NCI-H510A treated with DMSO at 0.1 percent for 48 hours (cell line): ENCODE measurements at places on chromosomes 7 and 10.

GRCh38 chr10:80491251-80492102, 37.4 kb downstream of the TSPAN14 start:
- DNase-seq = no peak

GRCh38 chr7:38186593-38187314, 8.7 kb downstream of the STARD3NL start:
- DNase-seq = no peak

- no peak for DNase-seq
These were observed 82.3 kb downstream of the NXPH1 start for GRCh38 chr7:8515640-8516185.

GRCh38 chr7:17472939-17473338, 174.5 kb downstream of the AHR start:
- DNase-seq = no peak

GRCh38 chr7:156725936-156726335, 85.4 kb downstream of the RNF32 start:
- no peak for DNase-seq

GRCh38 chr10:131418681-131419080, 107.2 kb upstream of the TCERG1L start:
- DNase-seq = peak; percentile 26

DNA sequence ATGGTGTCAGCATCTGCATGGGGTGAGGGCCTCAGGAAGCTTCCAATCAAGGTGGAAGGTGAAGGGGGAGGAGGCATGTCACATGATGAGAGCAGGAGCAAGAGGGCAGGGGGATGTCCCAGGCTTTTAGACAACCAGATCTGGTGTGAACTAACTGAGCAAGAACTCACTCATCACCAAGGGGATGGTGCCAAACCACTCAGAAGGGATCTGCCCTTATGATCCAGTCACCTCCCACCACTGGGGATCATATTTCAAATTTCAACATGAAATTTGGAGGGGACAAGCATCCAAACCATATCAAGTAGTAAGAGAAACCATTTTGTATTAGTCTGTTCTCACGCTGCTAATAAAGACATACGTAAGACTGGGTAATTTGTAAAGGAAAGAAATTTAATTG, 33.6 kb downstream of the THNSL1 start:
- no peak for DNase-seq

GRCh38 chr10:124419635-124420034, 912 bp upstream of the OAT start:
- no peak for DNase-seq
